Activated CD4-positive, CD25-positive, alpha-beta regulatory T cell treated with anti-CD3 and anti-CD28 coated beads, Interleukin-2, amount 50 U/mL, for 72 hours (primary cell): ENCODE measurements at places on chromosomes 11 and 22.

DNA sequence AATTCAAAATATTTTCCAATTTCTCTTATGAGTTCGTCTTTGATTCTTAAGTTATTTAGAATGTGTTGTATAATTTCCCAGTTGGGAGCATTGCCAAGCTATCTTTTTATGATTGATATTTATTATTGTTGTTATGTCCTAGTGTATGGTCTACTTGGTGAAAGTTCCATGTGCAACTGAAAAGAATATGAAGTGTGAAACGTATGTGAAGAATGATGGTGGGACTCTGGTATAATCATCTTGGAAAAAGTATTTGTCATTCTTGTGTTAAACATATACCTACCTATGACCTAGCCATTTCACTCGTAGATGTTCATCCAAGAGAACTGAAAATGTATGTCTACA lies 12.0 kb upstream of the GNB1L start:
- DNase-seq = no peak

DNA sequence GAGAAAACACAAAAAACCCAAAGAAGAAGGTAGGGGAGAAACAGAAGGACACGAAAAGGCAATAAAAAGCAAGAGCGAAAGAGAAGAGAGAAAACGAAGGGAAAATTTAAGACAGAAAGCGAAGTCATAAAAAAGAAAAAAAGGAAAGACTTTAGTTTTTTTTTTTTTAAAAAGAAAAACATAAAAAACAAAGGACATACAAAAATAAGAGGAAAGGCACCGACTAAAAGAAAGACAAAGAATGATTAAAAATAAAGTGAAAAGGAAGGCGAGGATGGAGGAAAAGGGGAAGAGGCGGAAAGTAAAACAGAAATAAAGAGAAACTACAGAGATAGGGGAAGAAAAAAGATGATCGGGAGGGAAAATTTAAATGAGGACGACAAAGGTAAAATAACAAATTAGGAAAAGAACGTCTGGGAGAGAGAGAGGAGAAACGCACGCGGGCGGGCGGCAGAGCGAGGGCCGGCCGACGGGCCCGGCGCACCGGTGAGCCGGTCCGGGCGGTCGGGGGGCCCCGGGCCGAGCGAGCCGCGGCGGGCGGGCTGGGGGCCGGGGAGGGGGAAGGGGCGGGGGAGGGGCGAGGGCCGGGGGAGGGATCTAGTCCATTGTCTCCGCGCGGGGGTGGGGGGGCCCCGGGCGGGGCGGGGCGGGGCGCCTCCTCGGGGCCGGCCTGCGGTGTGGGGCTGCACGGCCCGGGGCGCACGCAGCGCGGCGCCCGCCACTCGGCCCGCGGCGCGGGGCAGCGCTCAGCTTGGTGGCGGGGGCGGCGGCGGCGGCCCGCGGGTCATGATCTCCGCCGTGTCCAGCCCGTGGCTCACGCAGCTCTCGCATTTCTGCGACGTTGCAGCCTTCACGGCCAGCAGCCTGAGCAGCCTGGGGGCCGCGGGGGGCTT lies at the start of gene TBX1:
TBX1 (plus strand) TSS at position 721 of the 893 bp plus-strand sequence; CDS start at position 787, 66 bp downstream.
- DNase-seq = no peak

- DNase-seq = peak; percentile 63
Measured at GRCh38 chr22:46737976-46738646, at the start of gene CERK. Gene CERK, minus strand, starts transcription at chr22:46738252. Its CDS starts 104 bp downstream, at chr22:46738148.

- DNase-seq = no peak
Measured at GRCh38 chr11:134455516-134455915, 43.5 kb upstream of the B3GAT1 start.

DNA sequence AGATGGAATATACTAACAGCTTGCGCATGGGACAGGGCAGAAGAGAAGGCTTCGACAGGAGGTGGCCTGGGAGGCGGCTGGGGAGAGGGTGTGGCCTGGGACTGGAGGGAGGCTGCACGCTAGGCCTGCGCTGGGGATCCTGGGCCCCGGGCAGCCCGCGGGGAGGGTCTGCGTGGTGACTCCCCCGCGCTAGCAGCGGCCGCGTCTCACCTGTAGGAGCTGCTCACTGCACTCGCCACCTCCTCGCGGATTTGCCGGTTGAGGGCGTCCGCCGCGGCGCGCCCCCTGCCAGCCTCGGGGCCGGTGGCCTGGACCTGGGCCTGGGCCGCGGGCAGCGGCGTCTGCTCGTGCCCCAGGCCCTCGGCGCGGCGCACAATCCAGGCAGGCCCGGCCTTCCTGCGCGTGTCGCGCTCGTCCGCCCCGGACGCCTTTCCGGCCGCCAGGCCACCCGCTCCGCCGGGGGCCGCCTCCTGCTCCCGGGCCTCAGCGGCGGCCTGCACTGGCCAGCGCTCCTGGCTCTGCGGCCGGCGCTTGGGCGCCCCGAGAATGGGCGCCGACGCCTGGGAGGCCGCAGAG lies 1.5 kb downstream of the MAP6 start:
- no peak for DNase-seq

DNA sequence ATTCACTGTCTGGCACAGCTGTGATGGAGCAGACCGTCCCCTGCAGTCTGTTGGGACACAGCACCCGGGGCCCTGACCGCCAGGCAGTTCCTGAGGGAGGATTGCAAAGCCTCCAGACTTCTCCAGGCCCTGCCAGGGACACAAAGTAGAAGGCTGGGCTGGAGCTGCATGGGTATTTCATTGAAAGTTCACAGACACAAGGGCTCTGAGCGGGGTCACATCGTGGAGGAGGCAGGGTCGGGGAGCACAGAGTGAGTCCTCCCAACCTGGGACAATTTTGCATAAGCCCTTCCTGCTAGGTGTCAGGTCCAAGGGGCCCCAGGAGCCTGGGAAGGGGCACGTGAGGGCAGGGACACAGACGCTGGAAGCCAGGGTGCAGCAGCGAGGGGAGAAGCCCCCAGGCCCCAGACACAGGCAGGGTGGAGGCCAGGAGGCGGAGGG lies 15.7 kb downstream of the IFITM10 start:
- DNase-seq = no peak

- no peak for DNase-seq
Measured at GRCh38 chr11:6260207-6260726, 629 bp downstream of the CCKBR start.

GRCh38 chr22:37999640-38000272 lies 15.4 kb upstream of the SOX10 start:
- DNase-seq = no peak

DNA sequence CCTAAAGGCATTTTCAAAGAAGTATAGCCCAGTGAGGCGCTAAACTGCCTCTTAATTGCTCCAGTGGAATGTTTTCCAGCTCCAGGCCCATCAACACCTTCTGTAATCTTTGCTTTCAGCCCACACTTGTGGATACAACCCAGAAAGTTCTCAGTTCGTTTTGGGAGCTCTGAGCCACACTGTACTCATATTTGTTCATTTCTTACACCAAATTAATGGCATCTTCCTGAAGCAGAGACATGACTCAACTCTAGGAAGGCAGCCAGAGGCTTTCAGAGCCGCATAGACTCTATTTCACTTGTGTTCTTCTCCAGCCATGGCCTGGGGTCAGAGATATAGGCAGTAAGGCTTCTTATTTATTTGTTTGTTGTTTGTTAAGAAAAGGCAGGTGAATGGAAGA lies 175.5 kb upstream of the NCAM1 start:
- DNase-seq = no peak

- no peak for DNase-seq
Measured at GRCh38 chr22:33889748-33890147, 30.5 kb downstream of the LARGE1 start.

GRCh38 chr11:77472991-77473800 lies 698 bp downstream of the PAK1 start:
- DNase-seq = peak; percentile 36

GRCh38 chr11:60747359-60747873 lies 9.3 kb upstream of the MS4A15 start:
- DNase-seq = no peak

DNA sequence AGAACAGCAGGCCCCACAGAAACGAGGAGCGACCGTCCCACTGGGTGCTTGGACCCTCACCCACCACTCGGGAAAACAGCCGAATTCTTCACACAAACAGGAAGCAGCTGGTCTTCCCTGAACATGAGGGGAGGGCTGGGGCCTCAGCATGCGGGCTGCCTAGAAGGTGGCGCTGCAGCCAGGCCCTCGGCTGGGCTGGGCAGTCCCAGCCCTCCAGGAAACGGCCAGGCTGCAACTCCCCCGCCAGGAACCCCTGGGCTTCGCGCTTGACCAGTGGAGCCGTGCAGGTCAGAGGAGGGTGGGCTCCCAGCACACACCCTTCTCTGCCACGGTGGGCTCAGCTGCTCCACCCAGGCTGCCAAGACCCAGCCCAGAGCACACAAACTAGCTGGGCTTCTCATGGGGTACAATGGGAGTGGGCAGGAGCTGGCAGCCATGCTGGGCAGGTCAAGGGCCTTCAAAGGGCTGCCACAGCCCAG lies 29.6 kb downstream of the IGF2 start:
- no peak for DNase-seq

GRCh38 chr11:114034956-114035355 lies 24.6 kb upstream of the ZBTB16 start:
- DNase-seq = no peak

DNA sequence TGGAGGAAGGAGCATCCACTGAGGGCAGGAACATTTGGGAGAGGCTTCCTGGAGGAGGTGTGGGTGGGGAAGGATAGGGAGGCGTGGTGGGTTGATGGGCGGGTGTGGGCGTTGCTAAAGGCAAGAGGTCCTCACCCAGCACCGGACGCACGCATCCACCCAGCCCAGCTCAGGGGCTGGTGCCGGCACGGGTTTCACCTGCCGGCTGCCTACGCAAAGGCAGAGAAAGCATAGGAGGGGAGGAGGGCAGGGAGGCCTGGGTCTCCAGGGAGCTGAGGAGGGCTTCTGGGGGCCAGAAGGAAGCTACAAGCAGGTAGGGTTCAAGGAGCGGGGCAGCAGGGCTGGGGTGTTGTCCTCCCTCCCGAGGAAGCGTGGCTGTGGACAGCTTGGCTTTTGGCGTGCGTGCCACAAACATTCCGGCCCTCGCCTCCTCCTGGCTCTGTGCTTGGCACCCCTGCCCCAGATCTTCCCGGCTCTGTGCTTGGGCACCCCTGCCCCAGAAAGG lies 7.8 kb downstream of the SSH3 start:
- no peak for DNase-seq

GRCh38 chr22:33597274-33597985 lies 322.8 kb downstream of the LARGE1 start:
- no peak for DNase-seq

- DNase-seq = no peak
Measured at GRCh38 chr11:111360150-111361043, 18.7 kb downstream of the POU2AF1 start.

GRCh38 chr11:118078911-118079411 lies 2.1 kb downstream of the TMPRSS4 start:
- DNase-seq = no peak

GRCh38 chr11:89489930-89490329 lies 1.2 kb downstream of the NOX4 start:
- no peak for DNase-seq

GRCh38 chr11:87659807-87660206 lies 515.4 kb downstream of the RAB38 start:
- no peak for DNase-seq

DNA sequence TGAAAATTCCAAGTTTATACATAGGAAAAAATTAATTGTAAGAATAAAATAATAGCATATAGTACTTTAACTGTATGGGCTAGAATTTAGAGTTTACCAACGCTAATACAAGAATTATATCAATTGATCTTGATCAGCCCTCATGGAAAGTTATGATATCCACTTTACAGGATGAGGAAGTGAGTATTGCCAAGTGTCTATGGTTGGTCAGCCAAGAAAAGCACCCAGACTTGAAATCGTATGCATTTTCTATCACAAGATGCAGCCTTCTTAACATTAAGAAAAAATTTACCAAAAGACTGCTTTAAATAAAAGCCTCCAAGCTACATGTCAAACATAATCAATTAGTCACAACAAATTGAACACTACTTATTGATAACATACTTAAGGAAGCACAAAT lies 53.0 kb downstream of the DDI1 start:
- DNase-seq = no peak

GRCh38 chr11:14969901-14970323 lies 2.2 kb downstream of the CALCA start:
- peak; percentile 67 for DNase-seq

DNA sequence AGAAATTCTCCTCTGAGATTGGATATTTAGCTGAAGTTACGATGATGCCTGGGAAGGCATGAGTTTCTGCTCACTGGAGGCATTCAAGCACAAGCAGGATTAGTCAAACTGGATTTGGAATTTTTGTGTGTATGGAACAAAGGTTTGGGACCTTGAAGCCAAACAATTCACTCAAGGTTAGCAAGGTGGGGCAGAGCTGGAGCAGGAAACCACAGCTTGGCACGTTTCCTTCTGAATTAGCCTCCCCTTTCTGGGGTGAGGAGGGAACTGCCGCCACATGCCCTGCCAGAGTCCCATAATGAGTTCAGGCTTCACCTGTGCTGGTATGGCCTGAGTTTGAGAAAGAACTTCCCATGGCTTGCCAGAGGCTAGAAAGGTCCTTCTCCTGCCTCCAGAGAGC lies 50.9 kb upstream of the RRAS2 start:
- DNase-seq = no peak

GRCh38 chr22:36471341-36471821 lies 10.1 kb downstream of the TXN2 start:
- no peak for DNase-seq

DNA sequence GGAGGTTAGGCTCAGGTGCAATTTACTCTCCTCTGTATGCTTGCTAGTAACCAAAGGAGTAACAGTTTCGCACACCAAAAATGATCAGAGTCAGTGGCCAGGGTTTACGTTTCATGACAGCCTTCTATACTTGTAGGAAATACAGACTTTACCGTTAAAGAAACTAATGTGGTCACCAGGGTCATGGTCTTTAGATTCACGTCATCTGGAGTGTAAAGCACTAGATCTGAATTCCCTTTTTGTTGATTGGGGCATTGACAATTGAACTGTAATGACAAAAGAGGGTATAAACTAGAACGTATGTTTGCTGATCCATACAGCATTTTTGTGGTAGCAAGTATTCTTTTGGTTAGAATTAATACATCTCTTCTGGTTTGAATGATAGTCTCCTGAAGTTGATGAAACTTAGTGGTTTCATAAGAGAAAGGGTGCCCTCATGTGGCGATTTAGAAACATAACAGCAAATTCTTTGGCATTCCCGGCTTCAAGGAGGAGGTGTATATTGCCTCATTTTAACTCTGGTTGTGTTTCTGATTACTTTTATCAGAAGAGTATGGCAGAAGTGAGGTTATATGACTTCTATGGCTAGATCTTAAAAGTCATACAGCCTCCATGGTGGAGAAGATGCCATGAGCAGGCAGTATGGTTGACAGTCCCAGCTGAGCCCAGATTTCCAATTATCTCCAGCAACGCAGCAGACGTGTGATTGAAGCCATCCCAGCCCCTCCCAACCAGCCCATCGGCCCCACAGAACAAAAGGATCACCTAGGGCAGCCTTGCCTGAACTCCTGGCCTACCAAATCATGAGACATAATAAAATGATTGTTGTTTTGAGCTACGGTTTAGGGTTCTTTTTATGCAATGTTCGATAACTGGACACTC lies 35.1 kb downstream of the MMP7 start:
- DNase-seq = no peak
